ENCODE measurements at places on chromosomes 6 and 20.
A peak's percentile ranks its signal among the peaks of the same experiment; 100 is the strongest.

DNA sequence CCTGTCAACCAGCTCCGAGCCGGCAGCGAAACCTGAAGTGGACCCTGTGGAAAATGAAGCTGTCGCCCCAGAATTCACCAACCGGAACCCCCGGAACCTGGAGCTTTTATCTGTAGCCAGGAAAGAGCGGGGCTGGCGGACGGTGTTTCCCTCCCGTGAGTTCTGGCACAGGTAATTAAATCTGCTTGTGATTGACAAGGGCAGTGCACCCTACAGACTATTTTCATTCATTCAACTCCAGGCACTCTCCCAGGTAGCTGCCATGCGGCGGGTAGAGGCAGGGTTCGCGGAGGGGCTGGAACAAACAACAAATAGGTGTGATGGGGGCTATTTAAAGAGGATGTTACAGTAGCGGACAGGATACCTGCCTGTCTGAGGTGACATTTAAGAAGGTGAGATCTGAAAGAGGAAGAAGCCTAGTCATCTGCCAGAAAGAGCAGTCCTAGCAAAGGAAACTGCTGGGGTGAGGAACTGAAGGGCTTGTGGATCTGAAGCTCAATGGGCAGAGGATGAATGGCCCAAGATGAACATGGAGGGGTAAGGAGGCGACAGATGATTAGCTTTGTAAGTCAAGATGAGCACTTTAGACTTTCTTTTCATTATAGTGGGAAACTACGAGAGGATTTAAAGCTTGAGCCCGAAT lies 810 bp downstream of the MRPL18 start:
- no peak for DNase-seq

DNA sequence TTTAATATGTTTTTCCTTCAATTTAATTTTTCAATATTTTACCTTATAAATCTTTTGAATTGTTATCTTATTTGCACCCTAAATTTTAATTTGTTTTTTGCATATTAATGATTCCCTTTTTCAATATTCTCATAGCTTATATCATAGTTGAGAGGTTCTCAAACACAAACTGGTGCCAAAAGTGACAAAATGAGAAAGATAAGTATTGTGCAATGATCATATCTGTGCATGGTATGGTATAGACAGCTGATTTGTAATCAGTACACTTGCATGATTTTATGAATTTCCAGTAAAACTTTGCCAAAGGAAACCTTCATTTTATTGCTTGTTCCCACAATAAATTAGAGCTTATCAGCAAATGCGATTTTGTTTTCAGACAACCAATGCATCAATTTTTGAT lies 161.0 kb upstream of the HDAC2 start:
- no peak for DNase-seq

DNA sequence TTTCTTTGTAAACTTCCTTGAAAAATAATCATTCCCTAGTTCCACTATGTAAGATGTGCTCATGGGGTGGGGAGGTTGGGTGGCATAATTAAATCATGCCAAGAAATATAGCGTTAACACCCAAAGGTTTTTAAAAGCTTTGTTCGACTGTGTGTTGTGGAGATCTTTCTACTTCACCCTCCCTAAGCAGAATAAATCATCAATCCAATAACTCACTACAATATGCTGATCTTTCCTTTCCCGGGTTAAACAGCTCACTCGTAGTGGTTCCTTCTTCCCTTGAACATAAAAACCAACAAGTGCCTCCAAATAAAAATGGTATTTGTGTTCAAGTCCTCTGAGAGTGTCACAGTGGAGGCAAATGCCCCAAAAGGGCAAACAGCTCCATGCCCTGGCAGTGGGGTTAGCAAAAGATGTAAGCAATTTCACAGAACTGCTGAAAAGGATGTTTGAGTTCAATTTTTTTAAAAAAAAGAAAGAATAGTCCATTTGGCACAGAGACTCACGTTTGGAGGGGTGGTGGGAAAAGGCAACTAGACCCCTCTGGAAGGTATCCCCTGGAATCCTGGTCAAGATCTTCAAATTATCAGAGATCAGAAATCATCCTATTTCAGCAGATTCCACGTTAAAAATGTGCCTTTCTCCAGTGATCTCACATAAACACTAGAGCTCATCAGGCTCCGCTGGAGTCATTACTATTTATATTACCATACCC lies 99.1 kb downstream of the TFAP2A start:
- no peak for DNase-seq

- DNase-seq: no peak
Measured at GRCh38 chr6:129292836-129293235, 409.9 kb downstream of the LAMA2 start.

DNA sequence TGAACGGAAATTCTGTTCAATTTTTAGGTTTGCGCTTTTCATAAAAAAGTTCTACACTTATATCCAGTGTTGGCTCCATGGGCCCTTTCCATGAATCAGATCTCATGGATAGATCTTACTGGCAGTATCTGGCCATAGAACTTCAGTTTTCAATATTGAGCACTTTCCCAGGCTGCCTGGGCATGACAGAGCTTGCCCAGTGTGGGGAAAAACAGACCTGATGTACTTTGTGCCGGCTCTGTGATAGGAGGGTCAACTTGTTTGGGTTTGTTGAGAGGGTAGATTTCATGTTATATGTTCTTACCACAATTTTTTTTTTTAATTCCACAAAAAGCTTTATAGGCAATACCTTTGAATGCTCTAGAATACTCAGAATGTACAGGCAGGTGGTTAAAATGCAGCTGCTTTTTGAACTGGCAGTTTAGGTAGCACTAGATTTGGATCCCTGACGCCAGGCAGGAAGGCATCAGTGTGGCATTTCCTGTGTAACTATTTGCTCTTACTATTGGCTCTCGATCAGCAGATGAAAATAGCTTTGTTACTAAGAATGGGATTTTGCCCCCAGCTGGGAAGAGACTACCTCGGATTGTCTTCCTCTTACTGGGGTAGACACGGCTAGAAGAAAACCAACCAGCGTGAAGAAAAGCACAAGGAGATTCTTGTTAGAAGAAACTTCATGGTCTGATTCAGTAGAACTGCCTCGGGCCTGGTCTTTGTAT lies 404.9 kb upstream of the SOX4 start:
- no peak for DNase-seq

- DNase-seq: no peak
Measured at GRCh38 chr6:43800746-43801494, 30.9 kb downstream of the VEGFA start.

- no peak for DNase-seq
Measured at GRCh38 chr6:33163540-33163939, 28.7 kb downstream of the COL11A2 start.

DNA sequence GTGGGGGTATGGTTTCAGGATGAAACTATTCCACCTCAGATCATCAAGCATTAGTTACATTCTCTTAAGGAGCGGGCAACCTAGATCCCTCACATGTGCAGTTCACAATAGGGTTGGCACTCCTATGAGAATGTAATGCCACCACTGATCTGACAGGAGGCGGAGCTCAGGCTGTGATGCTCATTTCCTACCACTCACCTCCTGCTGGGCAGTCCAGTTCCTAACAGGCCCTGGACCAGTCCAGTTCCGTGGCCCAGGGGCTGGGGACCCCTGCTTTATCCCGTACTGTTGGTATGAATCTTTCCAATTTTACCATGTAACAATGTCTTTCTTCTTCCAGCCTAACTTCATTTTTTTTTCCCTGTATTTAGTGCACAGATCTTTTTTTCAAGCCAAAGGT lies 94.9 kb downstream of the OGFRL1 start:
- peak; percentile 17 for DNase-seq

GRCh38 chr6:166441325-166442078 lies 58.8 kb upstream of the MPC1 start:
- DNase-seq: no peak

DNA sequence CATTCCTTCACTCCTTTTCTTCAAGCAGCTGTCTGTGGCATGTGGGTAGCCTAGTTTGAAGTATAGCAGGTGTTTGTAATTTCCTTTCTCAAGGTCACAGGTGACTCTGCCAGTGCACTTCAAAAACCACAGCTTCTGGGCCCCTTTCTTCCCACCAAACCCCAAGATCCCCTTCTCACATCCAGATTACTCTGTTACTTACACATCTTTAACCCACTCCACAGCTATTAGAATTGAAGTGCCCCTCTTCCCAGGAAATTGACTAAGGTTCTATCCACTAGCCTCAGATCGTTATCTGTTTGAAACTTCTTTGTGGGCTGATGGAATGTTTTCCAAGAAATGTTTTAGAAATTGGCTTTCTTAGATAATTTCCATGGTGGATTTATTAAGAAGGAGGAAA lies 150.8 kb downstream of the AHI1 start:
- peak; percentile 84 for DNase-seq

GRCh38 chr6:119446115-119446554 lies 96.6 kb upstream of the MAN1A1 start:
- DNase-seq: peak; percentile 45

GRCh38 chr6:45351667-45352066 lies 23.5 kb downstream of the RUNX2 start:
- no peak for DNase-seq

DNA sequence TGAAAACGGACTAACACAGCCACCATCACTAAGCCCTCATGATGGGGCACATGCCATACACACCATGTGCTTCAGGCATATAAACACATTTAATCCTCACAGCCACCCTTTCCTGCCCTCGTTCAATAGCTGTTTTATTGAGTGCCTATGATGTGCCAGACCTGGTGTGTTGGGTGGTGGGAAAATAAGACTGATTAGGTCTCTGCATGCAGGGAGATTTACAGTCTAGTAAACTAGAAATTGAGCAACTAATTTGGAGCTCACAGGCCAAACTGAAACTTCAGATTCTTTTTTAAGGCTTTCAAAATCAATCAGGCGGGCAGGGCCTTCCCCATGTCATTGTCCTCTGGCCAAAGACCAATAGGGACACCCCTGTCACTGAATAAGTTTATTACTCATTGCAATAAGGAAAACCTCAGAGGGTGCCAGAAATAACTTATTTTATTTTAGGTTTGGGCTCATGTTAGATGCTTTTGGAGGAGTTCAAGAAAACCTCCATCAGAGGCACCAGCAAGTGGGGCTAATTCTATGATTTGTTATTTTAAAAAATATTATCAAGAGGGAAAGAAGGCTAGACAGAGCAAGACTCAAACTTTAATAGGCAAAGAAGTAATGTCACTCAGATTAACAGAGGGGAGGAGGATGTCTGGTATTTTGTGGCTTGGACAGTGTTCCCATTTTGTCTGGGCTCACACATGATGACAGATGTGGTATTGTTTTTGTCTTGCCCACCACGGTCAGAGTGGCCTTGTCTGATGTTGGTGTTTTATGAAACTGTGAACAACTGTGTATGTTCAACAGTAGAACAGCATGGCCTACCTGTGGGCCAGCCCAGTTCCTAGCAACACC lies 12.0 kb downstream of the ZFP64 start:
- no peak for DNase-seq

DNA sequence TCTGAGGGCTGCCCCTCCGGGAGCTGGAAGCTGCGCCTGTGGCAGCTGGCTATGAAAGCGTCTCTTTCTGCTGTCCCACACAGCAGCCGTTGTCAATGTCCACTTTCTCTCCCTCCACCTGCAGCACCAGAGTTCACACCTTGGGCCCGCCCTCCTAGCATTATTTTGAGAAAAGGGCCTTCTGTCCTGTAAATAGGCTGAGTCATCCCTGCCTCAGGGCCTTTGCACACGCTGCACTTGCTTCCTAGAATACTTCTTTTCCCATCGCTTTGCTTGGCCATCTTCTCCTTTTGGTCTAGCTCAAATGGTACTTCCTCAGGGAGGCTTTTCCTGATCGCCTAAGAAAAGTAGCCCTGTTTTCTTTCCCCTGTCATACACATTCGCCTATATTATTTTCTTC lies 69.3 kb upstream of the ZNFX1 start:
- no peak for DNase-seq

GRCh38 chr20:32674362-32674789 lies 635 bp upstream of the C20orf203 start:
- peak; percentile 60 for DNase-seq

- peak; percentile 18 for DNase-seq
Measured at GRCh38 chr6:47157653-47158219, 115.6 kb upstream of the ADGRF1 start.

- no peak for DNase-seq
Measured at GRCh38 chr6:35521235-35521634, 8.5 kb upstream of the TULP1 start.

- DNase-seq: no peak
Measured at GRCh38 chr20:52675375-52675774, 296.8 kb upstream of the TSHZ2 start.

DNA sequence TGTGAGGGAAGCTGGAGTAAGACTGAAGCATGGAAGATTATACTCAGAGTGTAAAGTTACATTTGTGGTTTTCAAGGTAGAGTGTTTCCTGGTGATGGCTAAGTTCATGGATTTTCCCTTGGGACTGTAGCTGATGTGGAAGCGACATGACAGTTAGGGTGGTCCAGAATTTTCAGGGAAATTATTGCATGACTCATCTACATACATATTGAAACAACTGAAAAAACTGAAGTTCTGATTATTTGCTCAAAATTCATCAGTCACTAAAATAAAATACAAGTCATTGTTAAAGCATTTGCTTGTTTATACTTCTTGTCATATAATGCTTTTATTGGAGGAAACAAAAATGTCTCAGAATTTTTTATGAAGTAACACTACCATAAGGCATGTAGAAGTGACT lies 700.0 kb downstream of the RFPL4B start:
- peak; percentile 91 for DNase-seq

GRCh38 chr20:62622877-62623487 lies 19.3 kb upstream of the SLCO4A1 start:
- DNase-seq: no peak

DNA sequence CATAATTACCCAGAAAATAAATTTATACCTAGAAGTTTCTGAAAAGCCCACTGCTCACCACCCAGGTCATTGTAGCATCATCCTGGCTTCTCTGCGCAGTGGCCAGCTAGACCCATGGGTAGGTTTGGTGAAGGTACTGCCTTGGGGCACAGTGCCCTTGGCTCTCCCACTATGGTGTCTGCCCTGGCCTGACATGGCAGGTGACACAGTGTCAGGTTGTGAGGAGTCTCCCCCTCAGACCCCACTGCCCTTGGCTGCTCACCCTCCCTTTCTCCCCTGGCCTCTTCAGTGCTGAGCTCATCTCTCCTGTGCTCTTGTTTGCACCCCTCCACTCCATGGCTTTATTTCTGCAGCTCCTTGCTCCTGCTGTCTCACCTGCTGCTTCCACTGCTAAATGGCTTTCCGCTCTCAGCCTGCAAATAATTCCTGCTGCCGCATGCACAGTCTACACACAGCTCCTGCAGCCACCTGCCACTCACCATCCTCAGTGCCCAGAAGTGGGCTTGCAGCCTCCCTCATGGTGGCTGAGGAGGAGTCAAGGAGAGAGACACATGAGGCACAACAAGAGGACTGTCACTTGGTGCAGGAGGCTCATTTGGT lies 313.4 kb upstream of the MOCS1 start:
- DNase-seq: no peak

GRCh38 chr6:113631666-113632065 lies 225.5 kb upstream of the MARCKS start:
- DNase-seq: no peak

GRCh38 chr6:135188718-135189117 lies 7.6 kb downstream of the MYB start:
- no peak for DNase-seq

DNA sequence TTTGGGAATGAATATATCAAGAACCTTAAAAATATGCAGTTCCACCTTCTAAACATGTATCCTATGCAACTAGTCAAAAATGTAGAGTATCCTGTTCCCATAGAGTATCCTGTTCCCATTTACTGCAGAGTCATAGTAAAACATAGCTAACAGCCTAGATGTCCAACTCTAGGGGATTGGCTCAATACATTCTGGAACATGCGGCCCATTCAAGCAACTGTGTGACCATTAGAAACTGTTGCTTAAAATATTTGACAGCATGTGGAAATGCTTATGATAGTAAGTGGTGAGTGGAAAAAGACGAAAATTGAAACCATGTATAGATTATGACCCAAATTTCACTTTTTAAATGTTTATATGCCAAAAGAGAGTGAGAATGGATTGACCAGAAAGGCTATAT lies 11.2 kb downstream of the FOXP4 start:
- DNase-seq: no peak

GRCh38 chr6:97947841-97948240 lies 664.8 kb upstream of the MMS22L start:
- DNase-seq: no peak

Data from EH (cell line).